ENCODE measurements at places on chromosomes 7 and 10.

GRCh38 chr10:67819768-67820204 lies 18.2 kb downstream of the DNAJC12 start:
- DNase-seq = no peak

- DNase-seq = no peak
Measured at GRCh38 chr10:48309711-48310226, 3.3 kb downstream of the MAPK8 start.

DNA sequence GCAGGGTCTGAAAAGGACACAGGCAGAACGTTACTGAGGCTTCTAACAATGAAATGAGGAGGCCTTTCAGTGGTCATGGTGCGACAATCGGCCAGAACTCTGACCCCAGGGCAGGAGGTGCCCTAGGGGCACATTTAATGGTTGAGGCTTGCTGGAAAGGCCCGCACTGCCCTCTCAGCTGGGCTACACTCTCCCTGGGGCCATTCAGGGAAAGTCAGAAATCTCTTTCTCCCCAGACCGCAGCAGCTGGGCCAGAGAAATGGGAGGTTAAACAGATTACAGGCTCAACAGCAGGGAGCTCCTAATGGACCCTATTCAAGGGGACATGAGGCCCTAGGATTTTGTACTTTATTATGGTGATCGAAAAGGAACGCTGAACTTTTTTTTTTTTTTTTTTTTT lies 85.6 kb upstream of the FGFR2 start:
- DNase-seq = no peak

GRCh38 chr7:134415700-134416099 lies 43.2 kb downstream of the AKR1B1 start:
- no peak for DNase-seq

GRCh38 chr7:124765401-124766352 lies at the start of gene GPR37:
Gene GPR37, minus strand, starts transcription at chr7:124765792. Its CDS starts 816 bp downstream, at chr7:124764976.
- peak; percentile 56 for DNase-seq

DNA sequence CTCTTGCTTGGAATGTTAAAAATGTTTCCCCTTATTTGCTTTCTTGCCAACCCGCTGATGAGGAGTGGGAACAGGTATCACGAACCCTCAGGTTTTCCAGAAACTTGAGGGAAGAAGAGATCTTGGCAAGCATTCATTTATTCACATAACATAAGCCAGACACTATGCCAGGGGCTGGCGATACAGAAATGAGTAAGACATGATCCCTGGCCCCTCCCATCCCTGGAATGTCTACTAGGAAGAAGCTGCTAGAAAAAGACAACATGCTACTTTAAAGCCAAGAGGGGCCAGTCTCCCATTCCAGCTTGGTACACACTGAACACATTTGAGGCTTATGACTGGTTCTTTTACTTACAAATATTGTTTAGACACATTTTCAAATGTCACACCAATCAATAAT lies 26.4 kb downstream of the SLC35B4 start:
- DNase-seq = no peak

DNA sequence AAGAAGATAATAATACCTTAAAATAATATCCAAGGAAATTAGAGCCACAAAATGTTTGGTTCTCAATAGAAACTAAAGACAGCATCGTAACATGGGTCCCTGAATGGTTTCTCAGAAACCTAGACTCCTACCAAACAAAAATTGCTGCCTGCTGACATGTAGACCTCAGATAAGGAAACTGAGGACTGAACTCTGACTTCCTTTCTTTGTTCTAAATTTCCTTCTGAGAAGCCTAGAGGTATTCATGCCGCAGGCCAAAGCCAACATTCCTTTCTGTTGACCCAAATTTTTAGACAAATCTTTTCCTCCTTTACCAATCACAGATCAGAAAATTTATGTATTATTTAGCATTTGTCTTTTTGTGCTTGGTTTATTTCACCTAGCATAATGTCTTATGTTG lies 816.7 kb upstream of the PHF14 start:
- DNase-seq = no peak

DNA sequence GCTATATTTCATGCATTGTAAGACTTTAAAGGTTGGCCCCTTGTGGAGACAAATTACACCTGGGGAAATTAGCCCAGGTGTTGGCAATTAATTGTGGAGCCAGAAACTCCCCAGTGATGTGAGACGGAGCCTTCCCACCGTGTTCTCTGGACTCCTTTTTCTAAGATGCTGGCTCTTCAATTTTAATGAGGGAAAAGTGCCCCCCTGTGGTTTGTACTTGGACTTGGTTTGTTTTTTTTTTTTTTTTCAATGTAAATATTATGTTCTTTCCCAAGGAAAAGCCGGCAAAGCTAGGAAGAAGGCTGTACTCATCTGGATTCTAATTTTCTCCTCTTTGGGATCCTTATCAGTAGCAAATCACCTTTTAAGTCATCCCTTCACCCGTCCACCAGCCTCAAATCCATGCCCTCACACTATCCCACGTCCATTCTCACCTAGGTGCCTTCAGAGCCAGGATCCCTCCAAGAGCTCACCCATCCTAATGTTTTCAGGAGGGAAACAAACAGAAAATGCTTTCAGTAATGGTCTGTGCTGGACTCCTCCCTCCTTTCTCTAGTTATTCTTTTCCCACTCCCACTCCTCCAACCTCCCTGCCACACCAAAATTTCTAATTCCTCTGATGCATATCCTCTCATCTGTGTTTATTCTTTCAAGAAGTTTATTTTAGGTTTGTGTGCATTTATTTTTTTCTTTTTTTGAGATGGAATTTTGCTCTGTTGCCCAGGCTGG lies 20.4 kb upstream of the ST8SIA6 start:
- no peak for DNase-seq

DNA sequence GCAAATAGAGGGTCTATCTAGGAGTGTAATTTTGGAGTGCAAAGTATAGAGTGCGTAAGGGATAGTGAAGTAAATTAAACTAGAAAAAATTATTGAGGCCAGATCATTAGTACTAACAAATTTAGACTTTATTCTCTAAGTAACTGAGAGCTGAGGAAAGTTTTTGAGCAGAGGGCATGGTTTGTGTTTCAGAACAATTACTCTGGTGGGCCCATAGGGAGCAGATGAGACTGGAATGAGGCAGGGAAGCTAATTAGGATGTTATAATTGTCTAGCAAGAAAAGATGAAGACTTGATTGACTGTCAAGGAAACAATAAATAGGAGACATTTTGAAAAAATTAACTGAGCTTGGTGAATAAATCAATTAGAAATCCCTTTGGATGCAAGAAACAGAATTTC lies 37.8 kb upstream of the IMMP2L start:
- no peak for DNase-seq

DNA sequence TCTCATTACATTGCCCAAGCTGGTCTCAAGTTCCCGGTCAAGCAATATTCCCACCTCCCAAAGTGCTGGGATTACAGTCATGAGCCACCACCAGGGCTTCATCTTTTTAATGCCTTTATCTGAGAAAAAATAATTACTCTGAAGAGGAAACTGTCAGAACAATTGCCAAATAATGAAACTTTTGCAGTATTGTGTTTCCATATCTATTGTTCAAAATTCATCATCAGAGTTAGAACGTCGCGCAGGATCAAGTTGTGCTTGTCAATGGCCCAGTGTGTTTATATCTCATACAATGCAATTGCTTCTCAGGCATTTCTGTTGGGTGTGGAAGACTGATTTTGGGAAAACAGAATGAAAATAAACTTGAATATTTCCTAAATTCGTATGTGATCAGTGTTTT lies 143.1 kb downstream of the ARID5B start:
- peak; percentile 39 for DNase-seq

- no peak for DNase-seq
Measured at GRCh38 chr7:11833431-11833830, 1.4 kb upstream of the THSD7A start.

DNA sequence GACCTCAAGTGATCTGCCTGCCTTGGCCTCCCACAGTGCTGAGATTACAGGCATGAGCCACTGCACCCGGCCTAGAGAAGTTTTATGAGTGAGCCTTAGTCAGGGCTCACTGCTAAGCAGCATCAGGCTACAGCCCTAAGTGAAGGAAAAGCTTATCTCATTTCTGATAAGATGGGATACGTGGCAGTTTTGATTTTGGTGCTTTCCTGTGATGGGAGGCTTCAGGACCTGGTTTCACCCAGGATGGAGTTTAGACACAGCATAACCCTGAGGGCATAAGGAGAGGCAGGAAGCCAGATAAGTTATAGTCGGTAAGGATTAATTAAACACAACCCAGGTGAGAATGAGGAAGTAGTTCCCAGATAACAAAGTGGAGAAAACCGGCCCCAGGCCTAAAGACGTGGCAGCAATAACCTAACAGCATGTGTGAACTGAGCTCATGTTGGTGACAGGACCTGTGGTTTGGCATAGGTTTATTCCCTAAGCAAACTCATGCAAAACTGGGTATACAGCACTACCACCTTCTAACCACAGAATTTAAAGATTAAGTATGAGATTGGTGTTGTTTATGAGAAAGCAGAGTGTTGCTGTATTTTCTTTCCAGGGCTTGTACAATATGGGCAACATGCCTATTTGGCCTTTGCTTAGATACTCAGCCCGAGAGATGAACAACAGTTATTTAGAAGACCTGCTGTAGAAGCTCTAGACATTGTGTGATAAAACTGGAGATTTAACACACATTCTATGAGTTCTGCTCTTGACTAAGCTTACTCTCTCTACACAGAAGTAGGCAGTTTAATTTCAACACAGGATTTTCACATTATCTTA lies 119.4 kb downstream of the COL28A1 start:
- no peak for DNase-seq

GRCh38 chr10:100734295-100735086 lies 10.9 kb upstream of the PAX2 start:
- DNase-seq = no peak

GRCh38 chr7:105741982-105742381 lies 134.4 kb downstream of the ATXN7L1 start:
- no peak for DNase-seq

- peak; percentile 8 for DNase-seq
Measured at GRCh38 chr10:88687853-88688467, 18.1 kb upstream of the LIPK start.

DNA sequence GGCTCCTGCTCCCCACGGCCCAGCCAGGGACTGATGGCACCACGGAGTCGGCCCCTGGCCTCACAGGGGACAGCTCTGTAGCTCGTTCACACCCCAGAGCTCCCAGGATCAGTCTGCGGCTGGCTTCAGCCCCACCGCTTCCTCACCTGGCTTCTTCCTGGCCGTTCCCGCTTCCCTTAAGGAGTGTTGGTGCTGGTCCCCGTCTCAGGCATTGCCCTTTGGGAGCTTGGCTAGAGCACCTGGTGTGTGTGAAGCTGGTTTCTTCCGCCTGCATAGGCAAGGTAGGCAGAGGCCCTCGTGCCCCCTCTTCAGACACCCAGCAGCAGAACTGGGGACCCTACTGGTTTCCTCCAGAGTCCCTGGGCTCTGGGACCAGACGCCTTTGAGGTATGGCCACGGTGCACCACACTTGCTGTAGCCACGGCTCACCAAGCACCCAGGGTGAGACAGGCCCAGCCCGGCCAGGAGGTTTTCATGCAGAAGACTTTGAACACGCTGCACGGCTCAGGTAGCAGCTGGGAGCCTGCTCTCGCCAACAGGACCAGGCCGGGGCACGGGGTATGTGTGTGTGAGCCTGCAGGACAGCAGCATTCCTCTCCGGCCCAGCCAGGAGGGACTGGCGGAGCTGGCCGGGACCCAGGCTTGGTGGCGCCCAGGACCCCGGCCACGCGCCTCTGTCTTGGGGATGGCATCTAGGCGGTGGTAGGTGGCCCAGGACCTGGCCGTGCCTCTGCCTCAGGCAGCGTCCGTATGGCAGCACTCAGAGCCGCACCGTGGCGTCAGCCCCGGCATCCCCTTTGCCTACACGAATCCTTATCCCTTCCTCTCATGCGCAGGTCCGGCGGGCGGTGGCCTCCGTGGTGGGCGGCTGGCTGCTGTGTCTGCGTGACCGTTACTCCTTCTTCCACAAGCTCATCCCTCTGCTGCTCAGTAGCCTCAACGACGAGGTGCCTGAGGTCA lies 13.2 kb upstream of the PRKAR1B start:
- DNase-seq = no peak

GRCh38 chr10:905503-905902 lies 26.0 kb downstream of the LARP4B start:
- DNase-seq = no peak

DNA sequence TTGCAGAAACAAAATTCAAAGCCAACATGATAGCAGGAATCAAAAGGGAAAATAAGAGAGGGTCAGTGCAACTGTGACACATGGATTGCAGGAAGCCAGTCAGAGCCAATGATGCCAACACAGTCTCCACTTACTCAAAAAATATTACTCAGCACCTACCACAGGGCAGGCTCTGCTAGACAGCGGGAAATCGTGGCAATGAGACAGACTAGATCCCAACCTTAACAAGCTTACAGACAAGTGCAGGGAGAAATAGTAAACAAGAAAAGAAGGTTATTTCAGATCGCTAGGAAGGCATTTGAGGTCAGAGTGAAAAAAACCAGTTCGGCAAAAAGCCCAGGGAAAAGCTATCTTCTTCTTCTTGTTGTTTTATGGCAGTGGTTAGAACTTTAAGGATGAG lies 45.2 kb upstream of the NPFFR1 start:
- DNase-seq = no peak

- peak; percentile 6 for DNase-seq
Measured at GRCh38 chr10:70925377-70926225, 37.2 kb upstream of the PCBD1 start.

- DNase-seq = no peak
Measured at GRCh38 chr7:99648843-99649242, 31.0 kb downstream of the CYP3A5 start.

- DNase-seq = no peak
Measured at GRCh38 chr10:21458126-21458871, 67.2 kb downstream of the SKIDA1 start.

GRCh38 chr7:100683659-100684533 lies 10.2 kb downstream of the GIGYF1 start:
- no peak for DNase-seq

- no peak for DNase-seq
Measured at GRCh38 chr7:74404741-74405140, 49.0 kb upstream of the GTF2IRD1 start.

GRCh38 chr7:37432281-37432920 lies 16.3 kb downstream of the ELMO1 start:
- DNase-seq = no peak

DNA sequence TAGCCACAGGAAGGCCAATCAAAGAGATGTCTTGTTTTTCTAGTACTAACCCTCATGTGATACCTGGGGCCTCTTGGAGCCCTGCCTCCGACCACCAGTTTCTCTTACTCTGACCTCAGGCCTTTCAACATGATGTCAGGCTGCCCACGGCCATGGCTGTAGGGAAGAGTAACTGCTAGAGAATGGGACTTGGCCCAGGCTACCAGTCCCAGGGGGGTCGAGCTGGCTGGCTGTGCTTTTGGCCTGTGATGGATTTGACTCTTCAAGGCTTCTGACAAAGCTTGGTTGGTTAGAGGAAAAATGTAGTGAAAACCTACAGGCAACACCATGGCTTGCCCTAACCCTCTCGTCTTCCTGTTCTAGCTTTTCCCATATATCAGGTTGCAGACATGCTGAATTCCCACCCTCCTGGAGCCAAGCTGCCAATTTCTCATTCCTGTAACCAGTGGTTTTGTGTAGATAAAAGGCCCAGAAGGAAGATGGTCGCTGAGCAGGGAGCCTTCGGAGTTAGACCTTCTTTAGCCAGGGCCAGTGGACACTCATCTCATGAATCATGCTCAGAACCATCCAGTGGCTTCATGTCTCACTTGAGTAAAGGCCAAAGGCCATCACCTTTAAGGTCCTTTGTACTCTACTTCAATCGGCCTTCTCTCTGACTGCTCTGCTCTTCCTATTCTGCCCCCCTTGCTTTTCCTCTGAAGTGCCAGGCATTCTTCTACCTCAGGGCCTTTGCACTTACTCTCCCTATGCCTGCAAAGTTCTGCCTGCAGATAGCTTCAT lies 19.7 kb downstream of the SUFU start:
- no peak for DNase-seq
